KBM-7 (cell line): ENCODE measurements at places on chromosomes 16 and 17.

DNA sequence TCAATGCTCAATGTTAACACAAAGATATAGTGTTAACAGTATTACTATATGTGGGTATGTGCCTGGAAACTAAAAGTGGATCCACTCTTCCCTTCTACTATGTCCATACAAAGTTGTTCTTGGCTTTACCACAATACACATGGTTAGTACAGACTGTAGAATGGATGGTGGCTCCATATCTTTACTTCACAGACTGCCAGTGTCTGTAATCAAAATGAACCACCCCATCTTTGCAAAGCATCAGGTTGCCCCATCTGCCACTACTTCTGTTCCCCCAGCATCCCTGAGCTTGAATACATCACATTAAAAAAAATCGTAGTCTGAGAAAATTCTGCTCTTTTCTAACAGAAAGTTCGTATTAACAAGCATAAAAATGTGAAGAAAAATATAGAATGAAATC is 30.0 kb downstream of the USP32 start:
- DNase-seq: no peak

DNA sequence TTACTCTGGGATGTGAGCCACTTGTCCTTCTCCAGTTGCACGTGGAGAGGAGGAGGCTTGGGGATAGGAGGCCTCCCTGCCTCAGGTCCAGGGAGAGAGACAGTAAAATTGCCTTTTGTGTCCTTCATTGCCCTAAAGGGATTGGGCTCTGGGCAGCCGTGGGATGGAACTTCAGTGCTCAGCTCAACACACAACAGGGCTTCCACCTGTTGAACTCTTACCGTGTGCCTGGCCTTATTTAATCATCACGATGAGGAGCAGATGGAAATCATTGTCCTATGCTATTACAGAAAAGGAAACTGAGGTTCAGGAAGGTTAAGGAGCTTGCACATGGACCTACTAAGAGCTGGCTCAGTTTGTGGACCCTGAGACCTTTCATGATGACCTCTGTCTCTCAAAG is 92.4 kb upstream of the CDC42EP4 start:
- no peak for DNase-seq

GRCh38 chr17:17693253-17694168 is 12.3 kb downstream of the RAI1 start:
- peak; percentile 46 for DNase-seq

DNA sequence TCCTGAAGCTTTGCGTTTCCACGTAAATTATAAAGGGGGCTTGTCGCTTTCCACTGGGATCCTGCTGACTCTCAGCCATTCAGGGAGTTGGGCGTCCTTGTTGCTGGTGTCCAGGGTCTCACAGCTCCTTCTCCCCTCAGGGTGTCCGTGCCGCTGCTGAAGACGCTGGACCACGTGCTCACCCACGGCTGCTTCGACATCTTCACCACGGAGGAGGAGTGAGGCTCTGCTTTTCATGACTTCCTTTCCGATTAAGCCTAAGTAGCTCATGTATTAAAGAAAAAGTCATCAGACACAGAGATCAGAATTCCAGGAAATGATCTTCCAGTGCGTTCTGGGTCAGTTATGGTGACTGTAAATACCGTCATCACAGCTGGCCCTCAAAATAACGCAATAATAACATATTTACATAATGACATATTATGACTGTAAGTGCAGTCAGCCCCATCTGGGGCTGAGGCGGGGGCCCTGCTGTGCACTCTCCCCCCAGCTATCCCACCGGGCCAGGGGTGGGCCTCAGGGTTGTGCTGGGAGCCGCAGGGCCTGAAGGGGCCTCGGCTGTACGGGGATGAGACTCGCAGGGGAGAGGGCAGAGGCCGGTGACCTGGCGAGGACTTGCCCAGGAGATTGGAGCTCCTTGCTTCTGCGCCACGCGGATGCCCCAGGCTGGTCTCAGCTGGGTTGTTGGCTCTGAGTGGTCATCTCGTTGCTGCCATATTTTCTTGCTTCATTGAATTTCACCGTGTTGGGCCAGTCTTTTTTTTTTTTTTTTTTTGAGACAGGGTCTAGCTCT is 92.9 kb upstream of the ZNF750 start:
- no peak for DNase-seq

DNA sequence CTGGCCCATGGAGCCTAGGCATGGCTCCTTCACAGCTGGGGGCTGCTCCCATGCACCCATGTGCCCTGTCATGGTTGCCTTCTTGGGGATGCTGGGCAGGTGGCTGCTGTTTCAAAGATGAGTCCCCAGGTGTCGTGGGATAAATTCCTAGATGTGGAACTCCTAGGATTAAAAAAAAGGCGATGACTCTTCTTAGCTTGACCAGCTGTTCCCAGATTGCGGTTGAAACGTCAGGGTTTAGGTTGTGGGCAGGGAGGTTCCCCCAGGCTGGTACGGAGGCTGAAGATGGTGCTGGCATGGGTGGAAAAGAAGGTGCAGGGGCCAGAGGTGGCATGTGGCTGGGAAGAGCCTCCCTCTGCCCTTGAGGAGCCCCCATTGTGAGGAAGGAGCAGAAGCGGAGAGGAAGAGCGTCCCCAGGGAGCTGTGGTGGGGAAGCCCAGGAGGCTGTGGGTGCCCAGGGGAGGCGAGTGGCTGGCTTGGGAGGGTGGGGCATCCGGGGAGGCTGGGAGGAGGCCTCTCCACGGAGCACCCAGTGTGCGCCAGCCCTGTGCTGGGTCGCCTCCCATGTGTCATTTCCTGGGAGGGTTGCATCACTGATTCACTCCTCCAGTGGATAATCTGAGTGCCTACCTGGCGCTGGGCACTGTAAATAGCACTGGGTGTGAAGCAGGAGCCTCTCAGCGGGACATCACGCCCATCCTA is 7.5 kb upstream of the KCNJ12 start:
- DNase-seq: no peak
